Naive thymus-derived CD8-positive, alpha-beta T cell (primary cell): ENCODE measurements at places on chromosomes 3 and 15. TPM values are rescaled to one million over a fixed set of nuclear protein-coding genes. Genes with fewer than 3 reads are reported as not detected.

GRCh38 chr3:112392393-112393359, 59.7 kb downstream of the CD200 start:
- DNase-seq = no peak

DNA sequence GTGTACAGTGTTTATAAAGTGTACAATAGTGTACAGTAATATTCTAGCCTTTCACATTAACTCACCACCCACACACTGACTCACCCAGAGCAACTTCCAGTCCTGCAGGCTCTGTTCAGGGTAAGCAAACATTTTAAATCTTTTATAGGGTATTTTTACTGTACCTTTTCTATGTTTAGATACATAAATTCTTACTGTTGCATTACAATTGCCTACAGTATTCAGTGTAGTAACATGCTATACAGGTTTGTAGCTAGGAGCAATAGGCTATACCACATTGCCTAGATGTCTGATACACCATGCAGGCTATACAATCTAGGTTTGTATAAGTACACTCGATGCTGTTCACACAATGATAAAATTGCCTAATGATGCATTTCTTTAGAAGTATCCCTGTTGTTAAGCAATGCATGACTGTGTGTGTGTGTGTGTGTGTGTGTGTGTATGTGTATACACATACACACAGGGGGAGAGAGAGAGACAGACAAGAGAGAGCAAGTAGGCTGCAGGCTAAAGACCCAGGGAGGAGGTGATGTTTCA, 72.5 kb upstream of the PRR23C start:
- DNase-seq = no peak

DNA sequence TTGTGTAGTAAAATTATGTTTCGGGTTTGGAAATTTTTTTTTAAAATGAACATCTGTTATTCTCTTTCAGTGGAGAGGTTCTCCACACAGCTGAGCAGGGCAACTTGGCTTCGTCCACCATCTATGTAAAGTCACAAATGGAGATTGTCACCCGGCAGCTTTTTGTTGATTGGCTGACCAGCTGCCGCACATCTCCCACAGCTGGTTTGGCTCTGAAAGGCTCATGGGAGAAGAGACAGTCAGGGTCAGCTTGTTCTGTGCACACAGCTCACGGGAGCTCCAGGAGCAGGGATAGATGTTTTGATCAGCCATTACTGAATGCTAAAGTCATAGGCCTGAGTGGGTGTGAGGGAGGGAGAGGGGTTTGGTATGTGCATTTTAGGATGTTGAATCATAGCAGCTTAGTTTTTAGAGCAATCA, 12.9 kb upstream of the CCDC80 start:
- DNase-seq = no peak

DNA sequence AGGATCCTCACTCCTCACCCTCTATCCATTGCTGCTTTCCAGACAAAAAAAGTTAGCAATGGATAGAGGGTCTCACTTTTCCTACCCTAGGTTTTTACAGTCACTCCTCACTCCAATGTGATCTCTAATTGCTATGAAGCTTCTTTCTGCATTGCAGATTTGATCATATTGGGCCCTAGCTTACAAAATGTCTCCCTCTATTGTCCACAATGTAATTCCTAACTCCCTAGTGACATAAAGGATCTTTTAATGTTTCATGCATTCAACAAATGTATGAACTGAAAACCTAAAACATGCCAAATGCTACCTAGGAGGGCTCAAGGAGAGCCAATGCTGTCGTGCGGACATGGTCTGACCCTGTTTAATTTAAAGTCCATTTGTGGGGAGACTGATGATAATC, 234.8 kb downstream of the CADM2 start:
- no peak for DNase-seq

DNA sequence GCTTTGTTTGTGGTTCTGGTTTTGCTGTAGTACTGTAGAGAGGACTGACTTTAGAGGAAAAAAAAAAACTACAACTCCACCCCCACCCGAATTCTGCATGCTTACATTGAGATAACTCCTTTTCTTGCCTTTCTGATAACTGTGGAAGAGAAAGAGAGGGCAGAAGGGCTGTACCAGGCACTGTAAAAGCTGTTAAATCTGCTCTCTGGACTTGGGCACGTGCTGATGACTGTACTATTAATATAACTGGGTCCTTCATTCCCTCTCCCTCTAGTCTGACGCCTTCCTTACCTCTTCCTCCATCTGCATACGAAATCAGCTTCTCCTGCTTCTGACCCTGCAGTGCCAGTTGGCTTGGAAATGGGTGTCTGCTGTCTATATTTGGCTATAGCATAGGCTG, 15.0 kb downstream of the MAPKBP1 start:
- DNase-seq = no peak

- no peak for DNase-seq
Observed at GRCh38 chr3:175002732-175003143, 143.6 kb downstream of the NAALADL2 start.

DNA sequence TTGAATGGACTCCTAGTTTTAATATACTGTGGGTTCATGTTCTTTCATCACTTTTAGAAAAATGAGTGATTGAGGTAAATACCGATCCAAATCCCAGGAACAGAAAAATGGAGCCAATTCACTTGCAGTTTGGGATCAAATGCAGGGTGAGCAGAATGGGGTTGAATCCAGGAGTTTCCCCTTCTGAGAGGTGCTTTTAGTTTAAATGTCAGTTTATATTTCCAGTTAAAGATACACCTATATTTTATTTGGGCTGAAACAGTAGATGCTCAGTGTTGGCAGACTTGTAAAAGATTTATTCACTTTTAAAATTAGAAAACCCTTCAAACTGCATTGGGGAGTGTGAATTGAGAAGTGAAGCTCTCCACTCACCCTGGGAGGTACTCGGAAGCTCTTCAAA, 2.6 kb downstream of the TRIM71 start:
- no peak for DNase-seq

DNA sequence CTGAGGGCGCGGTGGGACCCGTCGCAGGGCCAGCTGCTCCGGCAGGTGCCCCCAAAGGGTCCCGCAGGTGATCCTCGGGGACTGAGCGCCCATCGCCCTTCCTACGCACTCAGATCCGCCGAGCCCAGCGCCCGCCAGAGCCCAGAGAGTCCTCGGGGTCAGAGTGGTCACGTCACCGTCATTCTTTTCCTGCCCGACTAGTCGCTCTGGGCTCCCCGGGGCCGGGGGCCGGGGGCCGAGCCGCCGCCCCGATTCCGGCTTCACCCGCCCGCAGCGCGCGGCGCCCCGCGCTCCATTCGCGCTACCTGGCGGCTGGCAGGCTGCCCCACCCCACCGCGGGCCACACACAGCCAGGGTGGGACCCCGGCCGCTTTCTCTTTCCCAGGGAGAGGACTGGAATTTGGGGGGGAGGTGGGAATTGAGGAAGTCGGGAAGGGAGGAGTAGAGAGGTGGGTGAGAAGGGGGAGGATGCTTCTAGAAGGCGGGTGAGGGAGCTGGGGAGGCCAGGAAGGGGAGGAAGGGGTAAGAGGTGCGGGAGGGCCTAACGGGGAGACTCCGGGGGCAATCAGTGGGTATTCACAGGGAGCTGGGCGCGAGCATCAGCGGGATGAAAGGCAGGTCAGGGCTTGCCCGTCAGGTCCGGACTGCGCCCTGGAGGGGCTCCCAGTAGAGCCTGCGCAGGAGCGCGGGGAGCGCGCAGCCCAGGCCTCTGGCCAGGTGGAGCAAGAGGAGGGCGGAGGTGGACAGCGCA, 36.1 kb upstream of the EPHB3 start:
- peak; percentile 28 for DNase-seq

- DNase-seq = no peak
Observed at GRCh38 chr3:47850564-47851410, 47.8 kb downstream of the DHX30 start.

AP3B2 gene
- 0.31 TPM for polyA plus RNA-seq

CFAP44 gene
- 0.37 TPM for polyA plus RNA-seq

ROPN1 gene
- polyA plus RNA-seq = not detected

AGBL1 gene
- not detected for polyA plus RNA-seq

SLC51A gene
- 0.89 TPM for polyA plus RNA-seq
